ENCODE measurements at places on chromosomes 2 and 18.

- DNase-seq: no peak
These were observed 11.1 kb downstream of the AQP4 start for GRCh38 chr18:26854292-26854881.

DNA sequence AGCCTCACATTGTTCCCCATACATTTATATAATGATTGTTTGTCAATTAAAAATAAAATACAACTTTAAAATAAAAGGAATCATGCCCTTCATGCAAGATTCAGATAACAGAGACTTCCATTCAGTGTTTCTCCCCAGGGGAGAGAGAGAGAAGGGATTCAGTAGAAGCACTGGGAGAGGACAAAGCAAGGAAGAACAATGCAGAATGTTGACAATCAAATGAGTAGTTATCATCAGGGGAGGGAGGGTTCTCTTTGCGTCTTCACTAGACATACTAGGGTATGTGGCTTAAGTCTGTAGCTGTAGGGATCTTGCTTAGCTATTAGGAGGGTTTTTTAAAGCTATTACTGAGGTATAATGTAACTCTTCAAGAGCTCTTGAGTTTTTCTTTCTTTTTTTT is 30.7 kb downstream of the FSHR start:
- no peak for DNase-seq

GRCh38 chr2:219090436-219091299 is 29.9 kb upstream of the IHH start:
- no peak for DNase-seq

DNA sequence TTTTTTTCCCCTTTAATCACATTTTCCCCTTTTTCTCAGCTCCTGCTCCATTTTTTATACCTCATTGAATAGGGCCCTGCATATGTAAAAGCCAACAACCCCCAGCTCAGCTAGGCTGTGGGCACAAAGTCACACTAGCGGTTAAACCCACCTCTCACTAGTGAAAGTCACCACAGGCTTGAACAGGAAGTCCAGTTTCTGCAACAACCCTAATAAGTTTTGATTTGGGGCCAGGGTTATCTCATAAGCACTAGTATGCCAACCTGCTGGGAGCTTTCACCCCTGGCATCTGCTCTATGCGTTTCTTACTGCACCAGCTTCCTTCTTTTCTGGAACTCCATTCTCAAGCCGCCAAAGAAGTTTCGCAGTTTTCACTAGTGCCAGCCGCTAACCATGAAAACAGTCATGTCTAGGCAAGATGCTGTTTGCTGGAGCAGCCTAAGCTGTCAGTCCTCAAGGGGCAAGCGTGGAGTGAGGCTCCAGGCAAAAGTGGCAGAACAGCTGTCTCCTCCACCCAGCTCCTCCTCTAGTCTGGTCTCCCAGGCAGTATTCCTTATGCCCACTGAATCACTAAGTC is 197.0 kb upstream of the MEIS1 start:
- DNase-seq: no peak

- peak; percentile 64 for DNase-seq
These were observed 110.8 kb upstream of the GLI2 start for GRCh38 chr2:120624738-120625446.

GRCh38 chr2:182482511-182482910 is 55.7 kb upstream of the PDE1A start:
- DNase-seq: no peak

DNA sequence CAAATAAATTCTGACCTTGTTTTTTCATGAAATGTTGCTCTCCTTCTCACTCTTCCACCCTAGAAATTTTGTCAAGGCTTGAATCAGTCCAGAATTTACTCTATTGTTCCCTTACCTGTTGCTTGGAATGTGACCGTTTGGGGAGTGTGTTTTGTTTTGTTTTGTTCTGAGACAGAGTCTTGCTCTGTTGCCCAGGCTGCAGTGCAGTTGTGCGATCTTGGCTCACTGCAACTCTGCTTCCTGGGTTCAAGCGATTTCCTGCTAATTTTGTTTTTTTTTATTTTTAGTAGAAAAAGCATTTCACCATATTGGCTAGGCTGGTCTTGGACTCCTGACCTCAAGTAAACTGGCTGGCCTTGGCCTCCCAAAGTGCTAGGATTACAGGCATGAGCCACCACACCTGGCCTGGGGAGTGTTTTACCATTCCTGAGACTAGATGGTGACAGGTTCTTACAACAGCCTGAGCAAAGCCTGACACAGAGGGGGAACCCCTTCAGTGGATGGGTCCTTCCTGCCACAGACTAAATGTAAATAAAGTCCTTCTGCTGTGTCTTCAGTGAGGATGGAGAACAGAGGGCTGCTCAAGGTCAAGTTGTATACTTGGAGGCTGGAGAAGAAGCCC is 52.0 kb downstream of the HAUS1 start:
- DNase-seq: no peak

GRCh38 chr2:101133492-101134100 is 17.6 kb downstream of the TBC1D8 start:
- DNase-seq: no peak

DNA sequence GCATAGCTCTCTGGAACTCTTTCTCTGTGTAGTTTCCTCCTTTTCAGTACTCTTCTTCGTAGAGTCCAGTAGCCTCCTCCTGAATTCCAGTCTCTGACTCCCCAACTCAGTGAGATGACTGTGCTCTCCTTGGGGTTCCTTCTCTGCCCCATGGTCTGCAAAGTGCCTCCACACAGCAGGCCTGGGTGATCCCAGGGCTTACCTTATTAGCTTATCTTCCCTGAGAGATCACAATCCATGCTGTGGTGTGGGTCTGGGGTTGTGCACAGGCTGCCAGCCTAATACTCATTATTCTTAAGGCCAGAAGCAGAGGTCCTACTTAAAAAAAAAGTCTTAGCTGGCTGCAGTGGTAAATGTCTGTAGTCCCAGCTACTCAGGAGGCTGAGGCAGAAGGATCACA is 4.6 kb upstream of the GPR39 start:
- DNase-seq: no peak

DNA sequence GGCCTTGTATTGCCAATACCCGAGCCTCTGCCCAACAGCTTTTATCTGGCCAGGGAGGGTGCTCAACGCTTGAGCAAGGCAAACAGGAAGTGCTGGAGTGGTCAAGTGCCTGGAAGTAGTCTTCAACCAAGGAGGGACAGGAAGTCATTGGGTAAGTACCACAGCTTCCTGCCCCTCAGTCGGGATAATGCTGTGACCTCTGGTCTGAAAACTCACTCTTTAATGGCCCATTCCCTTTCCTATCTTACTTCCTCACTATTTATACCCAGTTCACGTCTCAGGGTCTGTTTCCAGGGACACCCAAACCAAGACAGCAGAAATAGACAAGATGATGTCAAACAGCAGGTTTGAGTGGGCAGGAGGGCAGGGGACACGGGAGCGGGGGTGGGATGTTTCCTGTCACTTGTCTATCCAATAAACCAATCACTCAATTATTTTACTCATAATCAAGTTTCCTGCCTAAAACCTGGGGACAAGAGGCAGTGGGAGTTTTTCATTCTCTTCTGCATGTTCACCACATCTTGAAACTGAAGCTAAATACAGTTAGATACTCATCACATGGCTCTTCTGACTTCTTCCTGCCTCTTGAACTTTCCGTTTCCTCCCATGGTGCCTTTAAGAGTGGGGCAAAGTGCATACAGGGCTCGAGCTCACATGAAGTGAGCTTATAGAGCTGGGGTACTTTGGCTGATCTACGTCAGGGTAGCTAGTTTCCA is 68.9 kb upstream of the CAB39 start:
- DNase-seq: peak; percentile 84

- DNase-seq: no peak
These were observed 75.5 kb upstream of the TXNDC2 start for GRCh38 chr18:9810299-9810698.

DNA sequence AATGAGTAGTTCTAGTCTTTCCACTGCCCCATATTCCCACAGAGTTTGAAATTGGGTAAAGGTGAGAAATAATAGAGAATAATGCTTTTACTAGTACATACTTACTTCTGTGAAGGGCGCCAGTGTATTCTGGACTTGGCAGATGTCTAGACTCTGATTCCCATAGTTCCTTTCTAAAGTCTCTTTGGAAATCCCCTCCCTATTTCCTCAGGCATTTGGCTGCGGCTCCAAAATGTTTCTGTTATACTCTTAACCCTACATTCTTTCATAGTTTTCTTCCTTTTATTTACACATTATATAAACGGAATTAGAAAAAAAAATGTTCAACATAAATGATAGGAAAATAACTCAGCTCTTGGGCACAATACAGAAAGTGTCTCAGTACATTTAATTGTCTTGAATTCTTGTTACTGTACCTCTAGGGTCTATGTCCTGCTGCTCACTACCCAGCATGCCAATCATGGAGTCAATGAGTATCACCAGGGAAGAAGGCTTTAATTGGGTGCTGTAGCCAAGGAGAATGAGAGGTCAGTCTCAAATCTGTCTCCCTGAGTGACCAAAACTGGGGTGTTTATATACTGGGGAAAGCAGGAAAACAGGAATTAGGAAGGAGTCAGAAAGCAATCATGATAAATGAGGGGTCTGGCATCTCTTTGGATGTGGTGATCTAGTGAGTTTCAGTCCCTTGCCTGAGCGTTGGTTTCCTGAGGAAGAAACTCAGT is 147.8 kb upstream of the MMADHC start:
- DNase-seq: no peak

GRCh38 chr18:63097178-63097577 is 222.4 kb downstream of the BCL2 start:
- DNase-seq: no peak

GRCh38 chr2:212609479-212609878 is 70.9 kb upstream of the ERBB4 start:
- no peak for DNase-seq

GRCh38 chr2:45439788-45440773 is 171.0 kb downstream of the SRBD1 start:
- DNase-seq: no peak

DNA sequence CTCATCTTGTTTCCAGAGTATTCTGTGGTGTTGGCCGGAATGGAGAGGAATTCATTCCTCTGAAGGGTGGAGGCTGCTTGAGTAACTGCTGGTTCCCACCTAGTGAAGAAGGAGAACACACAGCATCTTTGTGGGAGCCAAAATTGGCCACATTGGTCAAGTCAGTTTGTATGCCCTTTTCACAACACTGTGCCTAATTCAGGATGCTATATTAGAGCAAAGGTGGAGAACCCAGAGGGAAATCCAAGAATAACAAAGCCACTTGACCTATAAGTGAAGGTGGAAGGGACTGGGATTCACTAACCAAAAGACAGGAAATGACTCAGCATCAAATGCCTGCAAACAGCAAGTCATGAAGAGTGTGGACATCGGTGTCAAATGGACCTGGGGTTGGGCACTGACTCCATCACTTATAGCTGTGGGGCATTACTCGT is 27.3 kb upstream of the MLPH start:
- no peak for DNase-seq

GRCh38 chr2:23380562-23381065 is 4.4 kb upstream of the KLHL29 start:
- DNase-seq: no peak

DNA sequence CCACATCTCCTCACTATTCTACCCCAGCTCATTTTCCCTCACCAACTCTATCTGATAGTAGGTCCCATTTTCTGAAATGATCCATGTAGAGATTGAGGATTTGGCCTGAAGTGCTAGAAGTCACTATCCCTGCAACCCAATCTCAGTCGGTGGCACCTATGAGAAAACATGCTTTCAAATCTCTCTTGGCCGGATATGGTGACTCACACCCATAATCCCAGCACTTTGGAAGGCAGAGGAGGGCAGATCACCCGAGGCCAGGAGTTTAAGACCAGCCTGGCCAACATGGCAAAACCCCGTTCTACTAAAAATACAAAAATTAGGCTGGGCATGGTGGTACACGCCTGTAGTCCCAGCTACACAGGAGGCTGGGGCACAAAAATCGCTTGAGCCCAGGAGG is 19.1 kb upstream of the MARCHF4 start:
- no peak for DNase-seq

DNA sequence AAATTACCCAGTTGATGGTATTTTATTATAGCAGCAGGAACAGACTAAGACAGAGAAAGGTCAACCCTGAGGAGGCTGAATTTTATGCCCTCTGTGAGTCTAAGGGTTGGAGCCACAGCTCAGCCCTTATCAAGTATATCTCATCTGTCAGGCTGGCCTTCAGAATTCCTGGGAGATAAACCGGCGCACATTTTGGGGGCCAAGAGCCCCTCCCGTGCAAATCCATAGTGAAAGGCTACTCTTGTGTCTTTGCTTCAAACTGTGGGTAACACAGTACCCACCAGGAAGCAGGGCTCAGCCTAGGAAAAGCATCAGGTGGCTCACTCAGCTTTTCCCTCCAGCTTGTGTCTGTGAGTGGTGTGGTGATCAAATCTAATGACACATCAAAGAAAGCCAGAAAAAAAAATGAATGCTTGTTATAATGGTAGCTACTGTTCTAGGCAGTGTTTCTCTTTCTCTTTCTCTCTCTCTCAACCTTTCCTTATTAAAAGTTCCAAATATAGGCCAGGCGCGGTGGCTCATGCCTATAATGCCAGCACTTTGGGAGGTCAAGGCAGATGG is 25.0 kb upstream of the ASXL2 start:
- no peak for DNase-seq

- peak; percentile 33 for DNase-seq
These were observed 12.6 kb downstream of the PSD4 start for GRCh38 chr2:113186433-113186796.

- DNase-seq: no peak
These were observed 844.3 kb downstream of the MBD2 start for GRCh38 chr18:53380063-53380639.

- no peak for DNase-seq
These were observed 654.5 kb upstream of the CDH2 start for GRCh38 chr18:28831476-28831875.

DNA sequence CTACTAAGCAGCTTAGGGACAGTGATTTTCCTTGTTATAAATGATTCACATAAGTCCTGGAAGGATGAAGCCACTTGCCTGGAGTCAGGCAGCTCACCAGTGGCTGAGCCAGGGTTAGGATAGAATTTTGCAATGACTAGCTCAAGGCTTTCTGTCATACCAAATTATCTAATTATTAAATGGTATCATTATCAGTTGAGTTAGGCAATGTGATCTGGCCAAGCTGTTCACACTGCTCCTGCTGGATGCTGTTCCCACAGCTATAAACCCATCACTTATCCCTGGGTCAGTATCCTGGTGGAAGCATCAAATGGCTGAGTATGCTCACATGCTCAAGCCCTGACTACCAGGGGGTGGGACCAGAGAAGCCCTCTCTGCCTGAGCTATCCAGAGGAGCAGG is 235.2 kb downstream of the MTX2 start:
- DNase-seq: no peak

GRCh38 chr2:64362562-64363026 is 91.4 kb upstream of the LGALSL start:
- DNase-seq: no peak

DNA sequence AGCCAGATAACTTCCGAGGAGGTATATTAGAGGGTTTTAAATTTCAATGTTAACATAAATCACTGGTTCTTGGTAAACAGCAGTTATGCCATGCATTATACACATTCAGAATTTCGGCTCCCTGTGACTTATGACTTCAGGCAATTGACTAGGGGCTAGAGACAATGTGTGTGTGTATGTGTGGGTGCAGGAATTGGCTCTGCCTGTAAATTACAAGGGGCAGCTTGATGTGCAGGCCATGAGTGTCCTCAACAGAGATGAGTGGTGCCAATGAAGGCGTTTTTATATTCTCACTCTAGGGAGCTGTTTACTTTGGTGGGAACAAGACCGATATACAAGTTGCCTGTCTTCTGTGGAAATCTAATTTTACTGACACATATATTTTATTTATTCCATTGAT is 161.6 kb downstream of the CSRNP3 start:
- no peak for DNase-seq

Measured in spleen (tissue), 13 donors.